ENCODE measurements at places on chromosomes 7 and 10.

GRCh38 chr10:102507521-102507920 is 3.7 kb downstream of the SUFU start:
- no peak for DNase-seq

GRCh38 chr7:84218681-84219080 is 24.1 kb upstream of the SEMA3A start:
- no peak for DNase-seq

DNA sequence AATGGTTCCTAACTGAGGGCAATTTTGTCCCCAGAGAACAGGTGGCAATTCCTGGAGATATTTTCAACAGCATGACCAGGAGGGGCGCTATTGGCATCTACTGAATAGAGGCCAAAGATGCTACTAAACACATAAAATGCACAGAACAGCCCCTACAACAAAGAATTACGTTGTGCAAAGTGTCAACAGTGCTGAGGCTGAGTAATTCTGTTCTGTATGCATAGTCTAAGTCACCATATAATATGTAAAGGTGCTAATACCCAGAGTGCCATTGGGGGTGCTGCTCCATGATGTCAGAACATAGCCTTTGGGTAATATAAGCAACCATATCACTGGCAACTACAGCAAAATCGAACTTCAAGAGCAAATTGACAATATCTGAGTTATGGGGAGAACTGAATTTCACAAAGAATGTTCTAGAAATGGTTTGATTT is 213.3 kb upstream of the PHYHIPL start:
- DNase-seq, result no peak

DNA sequence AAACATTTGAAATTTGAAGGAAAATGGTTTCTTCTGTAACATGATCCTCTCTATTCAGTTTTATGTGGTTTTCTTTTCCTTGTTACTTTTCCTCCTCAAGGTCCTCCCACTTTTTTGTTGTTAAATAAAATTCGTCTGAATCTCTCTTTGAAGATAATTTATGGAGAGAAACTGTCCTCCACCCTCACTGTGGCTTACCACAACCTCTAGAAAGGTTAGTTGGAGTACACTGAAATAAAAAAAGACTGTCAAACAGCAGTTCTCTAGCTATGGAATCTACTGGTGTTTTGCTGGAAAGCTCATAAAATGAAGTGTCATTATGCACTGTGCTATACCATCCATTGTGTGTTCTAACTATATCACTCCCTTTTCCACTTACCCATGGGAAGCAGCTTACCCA is 189.4 kb downstream of the HDAC9 start:
- DNase-seq, result no peak

- no peak for DNase-seq
Measured at GRCh38 chr7:41869091-41869490, 166.2 kb upstream of the INHBA start.

- DNase-seq, result no peak
Measured at GRCh38 chr7:105594034-105594433, 12.7 kb upstream of the EFCAB10 start.

GRCh38 chr7:30977896-30978564 is 14.3 kb downstream of the GHRHR start:
- peak; percentile 73 for DNase-seq

DNA sequence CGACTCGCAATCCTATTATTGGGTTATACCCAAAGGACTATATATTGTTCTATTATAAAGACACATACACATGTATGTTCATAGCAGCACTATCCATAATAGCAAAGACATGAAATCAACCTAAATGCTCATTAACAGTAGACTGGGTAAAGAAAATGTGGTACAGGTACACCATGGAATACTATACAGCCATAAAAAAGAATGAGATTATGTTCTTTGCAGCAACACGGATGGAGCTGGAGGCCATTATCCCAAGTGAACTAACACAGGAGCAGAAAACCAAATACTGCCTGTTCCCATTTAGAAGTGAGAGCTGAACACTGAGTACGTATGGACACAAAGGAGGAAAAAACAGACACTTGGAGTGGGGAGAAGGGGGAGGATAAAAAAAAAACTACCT is 536.8 kb upstream of the DPP6 start:
- DNase-seq, result no peak

- no peak for DNase-seq
Measured at GRCh38 chr10:85902051-85902450, 464.5 kb downstream of the GRID1 start.

GRCh38 chr7:64101943-64102655 is 56.9 kb downstream of the ZNF727 start:
- DNase-seq, result no peak

- DNase-seq, result no peak
Measured at GRCh38 chr7:17007841-17008240, 126.1 kb upstream of the AGR3 start.

DNA sequence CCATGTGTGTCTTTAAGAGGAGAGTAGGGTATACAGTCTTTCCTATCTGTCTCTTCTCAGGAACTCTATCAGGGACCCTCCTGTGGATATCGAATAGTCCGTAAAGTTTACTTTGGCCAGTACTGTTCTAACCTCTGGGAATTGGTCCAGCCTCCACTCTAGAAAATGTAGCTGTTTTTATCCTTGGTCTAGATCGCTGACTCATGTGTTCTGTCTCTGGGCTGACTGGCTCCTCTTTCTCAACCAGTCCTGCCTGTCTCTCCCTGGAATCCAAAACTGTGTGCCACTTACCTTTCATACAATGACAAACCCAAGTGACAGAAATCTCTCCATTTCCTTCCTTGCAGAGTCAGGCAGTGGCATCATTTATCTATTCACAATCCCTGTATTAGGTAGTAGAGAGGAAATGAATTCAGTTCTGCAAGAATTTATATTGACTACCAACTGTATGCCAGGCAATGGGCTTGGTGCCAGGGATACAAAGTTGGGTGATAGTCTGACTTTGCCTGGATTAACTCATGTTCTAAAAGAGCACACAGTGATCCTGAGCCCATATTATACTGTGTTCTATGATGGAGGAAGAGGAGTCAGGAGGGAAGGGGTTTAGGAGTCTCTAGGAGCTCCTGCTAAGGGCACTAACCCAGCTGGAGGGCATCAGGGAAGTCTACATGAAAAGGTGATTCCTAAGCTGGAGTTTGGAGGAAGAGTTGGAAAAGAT is 232.7 kb downstream of the LRMDA start:
- DNase-seq, result no peak

GRCh38 chr7:235576-236395 is 43.4 kb downstream of the FAM20C start:
- peak; percentile 83 for DNase-seq

Data from right cardiac atrium (tissue), 5 donors.